ENCODE measurements at places on chromosomes 13 and 19.

DNA sequence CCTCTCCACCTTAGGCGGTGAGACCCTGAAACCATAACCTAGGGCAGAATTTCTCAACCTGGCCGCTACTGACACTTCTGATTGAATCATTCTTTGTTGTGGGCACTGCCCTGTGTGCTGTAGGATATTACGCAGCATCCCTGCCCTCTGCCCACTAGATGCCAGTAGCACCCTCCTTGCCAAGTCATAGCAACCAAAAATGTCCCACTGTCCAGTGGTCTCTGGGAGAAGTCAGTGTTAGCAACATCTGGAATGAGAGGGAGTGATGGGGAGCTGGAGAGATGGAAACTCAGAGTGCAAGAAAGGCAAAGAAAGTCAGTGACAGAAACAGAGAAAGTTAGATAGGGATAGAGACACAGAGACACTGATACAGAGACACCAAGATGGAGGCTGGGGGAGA lies 13.6 kb downstream of the KLK4 start:
- no peak for DNase-seq

GRCh38 chr19:13958043-13958442 lies 5.7 kb downstream of the DCAF15 start:
- no peak for DNase-seq

- peak; percentile 8 for DNase-seq
Measured at GRCh38 chr13:97018029-97018819, 23.9 kb upstream of the OXGR1 start.

DNA sequence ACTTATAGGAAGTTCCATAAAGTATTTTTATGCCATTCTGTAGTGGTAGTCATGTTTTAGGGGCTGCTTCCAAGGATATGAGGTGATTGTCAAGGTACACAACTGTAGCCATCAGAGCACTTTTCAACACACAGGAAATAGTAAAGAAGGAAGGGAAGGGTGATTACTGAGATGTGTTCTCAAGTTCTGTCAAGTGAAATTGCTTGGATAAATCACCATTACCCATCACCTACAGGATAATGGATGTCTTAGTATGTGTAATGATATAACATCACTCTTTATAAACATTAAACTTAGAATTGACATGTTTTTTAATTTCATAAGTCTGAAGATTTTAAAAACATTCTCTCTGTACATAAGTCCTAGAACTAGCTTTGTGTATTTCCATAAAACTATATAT lies 487.9 kb downstream of the DCT start:
- DNase-seq = no peak

DNA sequence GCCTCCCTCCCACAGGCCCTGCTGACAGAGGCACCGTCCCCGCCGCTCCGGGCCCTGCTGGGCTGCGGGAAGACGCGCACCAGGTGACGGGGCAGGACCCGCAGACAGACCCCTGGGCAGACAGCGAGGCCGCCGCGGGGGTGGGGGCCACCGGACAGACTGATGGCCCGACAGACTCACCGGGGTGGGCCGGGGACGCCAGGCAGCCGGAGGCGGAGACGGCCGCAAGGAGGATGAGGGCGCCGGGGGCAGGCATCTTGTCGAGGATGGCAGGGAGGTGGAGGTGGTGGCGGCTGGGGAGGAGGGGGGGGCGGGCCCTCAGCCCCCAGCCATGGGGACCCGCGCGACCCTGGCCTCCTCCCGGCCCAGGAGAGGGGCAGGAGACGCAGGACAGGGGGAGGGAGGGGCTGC lies 309 bp downstream of the LMTK3 start:
- no peak for DNase-seq

DNA sequence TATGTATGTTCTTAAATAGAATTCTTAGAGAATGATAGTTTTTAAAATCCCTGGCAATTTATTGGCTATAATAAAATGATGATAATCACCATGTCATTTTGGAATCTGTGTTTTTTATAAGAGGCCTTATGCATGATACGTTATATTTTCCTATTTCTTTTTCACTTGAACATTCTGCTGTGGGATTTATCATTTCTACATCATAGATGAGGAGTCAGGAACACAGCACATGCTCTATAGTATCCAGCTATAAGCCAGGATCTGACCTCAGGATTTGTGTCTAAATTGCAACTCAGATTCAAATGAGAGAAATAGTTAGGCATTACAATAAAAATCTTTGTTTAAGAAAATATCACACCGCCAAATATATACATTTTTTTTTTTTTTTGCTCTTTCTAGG lies 928.0 kb downstream of the EFNB2 start:
- no peak for DNase-seq

GRCh38 chr19:46634045-46634655 lies 1.9 kb downstream of the GNG8 start:
- DNase-seq = peak; percentile 58

GRCh38 chr13:24080134-24080533 lies 80.4 kb upstream of the SPATA13 start:
- no peak for DNase-seq

GRCh38 chr13:82829040-82829439 lies 1053.2 kb downstream of the SLITRK1 start:
- DNase-seq = no peak

GRCh38 chr13:108352599-108352998 lies 83.1 kb downstream of the TNFSF13B start:
- DNase-seq = no peak

GRCh38 chr19:49716154-49716553 lies 25.2 kb downstream of the CPT1C start:
- DNase-seq = no peak

DNA sequence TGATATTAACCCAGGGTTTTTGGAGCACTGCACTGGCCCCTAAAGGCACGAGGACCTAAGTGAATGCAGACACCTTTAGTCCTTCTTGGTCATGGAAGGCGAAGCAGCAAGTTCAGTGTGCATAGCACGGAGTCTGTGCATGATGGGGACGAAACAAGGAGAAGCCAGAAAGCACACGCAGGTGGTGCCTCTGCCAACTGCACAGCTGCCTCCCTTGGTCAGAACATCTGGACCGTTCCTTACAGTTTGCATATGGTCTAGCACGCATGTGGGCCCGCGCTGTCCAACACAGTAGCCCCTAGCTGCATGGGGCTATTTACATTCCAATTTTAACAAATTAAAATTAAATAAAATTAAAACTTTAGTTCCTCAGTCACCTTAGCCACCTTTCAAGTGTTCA lies 44.0 kb downstream of the FLT3 start:
- no peak for DNase-seq

GRCh38 chr13:35198613-35199200 lies 256.6 kb downstream of the NBEA start:
- no peak for DNase-seq

DNA sequence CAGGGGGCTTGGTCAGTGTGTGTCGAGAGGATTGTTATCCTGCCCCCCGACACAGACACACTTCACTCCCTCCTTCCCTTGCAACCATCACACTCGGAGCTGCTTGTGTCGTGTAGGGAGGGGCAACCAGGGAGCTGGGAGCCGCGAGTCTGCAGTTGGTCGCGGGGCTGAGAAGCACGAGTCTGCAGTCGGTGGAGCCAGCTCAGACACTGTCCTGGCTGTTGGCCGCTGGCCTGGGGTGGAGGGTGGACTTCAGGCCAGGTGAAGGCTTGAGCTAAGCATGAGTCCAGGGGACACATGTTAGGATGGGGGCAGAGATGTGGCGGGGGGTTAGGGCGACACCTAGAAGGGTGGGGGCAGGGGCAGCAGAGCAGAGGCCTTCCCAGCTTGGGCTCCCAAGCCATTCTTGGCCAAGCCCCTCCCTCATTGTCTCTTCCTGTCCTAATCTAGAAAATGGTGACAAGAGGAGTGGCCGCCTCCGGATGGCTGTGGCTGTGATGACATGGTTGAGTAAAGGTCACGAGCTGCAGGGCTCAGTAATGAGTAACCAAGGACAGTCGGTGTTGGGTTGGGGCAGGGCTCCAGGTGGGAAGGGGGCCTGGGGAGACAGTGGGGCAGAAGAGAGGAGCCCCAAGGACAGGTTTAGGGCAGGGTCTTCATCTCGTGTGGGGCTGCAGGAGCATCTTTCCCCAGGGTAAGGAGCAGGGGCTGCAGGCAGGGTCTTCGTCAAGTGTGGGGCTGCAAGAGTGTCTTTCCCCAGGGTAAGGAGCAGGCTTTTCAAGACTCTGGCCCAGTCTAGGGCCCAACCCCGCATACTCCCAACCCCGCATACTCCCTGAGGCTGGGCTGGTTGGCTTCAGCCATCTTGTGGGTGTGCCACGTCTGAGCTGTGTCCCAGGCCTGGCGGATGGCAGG lies 8.6 kb downstream of the PPP5C start:
- DNase-seq = no peak

DNA sequence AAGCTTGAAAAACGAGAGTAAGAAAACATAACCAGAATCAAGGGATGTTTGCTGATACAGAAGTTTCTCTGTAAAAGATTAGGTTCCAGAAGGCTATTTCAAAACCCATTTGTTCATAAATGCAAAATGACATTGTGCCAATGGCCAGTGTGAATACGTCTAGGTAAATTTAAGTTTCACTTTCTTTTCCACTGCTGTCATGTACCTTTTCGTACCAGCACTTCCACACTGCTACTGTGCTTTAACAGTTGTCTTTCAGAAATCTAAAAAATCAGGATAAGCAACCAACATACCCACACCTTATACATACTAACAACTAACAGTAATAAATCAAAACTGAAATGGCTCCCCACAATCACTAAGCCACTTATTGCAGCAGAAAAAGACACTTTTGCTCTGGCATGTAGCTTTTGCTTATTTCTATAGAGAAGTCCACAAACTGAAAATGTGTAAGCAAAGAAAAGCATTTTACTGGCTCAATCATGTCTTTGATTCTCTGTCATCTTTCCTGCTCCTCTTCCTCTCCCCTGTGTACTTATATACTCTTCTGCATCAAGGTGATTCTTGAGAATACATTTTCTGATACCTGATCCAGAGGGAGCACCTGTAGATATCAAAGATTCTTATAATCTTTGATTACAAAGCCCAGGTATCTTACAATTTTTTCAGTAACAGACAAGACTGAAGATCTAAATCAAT lies 34.3 kb downstream of the ELF1 start:
- DNase-seq = no peak

DNA sequence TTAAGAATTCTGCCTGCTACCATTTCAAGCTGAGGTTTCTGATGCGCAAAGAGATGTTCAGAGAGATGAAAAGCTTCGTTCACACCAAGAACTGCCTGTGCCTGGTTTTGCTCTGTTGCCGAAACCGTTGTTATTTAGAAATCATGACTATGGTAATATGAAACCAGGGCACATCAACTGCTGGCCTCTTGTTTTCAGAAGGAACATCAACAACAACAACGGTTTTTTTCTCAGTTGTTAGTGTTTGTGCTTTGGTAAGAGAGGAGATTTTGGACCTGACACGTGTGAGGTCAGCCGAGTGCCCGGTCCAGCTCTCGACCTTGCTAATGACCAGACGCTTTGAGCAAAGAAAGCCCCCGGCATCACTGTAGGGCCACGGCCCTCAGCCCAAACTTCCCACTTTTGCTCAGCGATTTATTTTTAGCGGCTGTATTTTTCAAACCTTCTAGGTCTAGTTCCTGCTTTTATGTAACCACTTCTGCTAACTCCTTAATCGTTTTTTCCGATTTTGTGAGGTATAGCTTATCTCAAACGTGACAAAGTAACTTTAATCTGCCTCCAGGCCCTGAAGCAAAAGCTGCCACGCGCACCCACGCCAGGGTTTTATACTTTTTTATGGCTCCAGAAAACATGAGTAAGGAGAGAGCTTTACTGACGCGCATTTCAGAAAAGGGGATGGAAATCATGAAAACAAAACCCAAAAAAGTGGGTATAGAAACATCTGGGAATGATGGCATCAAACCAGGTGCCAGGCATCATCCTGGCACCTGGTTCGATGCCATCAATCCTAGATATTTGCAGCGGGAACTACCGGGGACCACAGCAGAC lies 42.0 kb downstream of the KLF2 start:
- DNase-seq = no peak

DNA sequence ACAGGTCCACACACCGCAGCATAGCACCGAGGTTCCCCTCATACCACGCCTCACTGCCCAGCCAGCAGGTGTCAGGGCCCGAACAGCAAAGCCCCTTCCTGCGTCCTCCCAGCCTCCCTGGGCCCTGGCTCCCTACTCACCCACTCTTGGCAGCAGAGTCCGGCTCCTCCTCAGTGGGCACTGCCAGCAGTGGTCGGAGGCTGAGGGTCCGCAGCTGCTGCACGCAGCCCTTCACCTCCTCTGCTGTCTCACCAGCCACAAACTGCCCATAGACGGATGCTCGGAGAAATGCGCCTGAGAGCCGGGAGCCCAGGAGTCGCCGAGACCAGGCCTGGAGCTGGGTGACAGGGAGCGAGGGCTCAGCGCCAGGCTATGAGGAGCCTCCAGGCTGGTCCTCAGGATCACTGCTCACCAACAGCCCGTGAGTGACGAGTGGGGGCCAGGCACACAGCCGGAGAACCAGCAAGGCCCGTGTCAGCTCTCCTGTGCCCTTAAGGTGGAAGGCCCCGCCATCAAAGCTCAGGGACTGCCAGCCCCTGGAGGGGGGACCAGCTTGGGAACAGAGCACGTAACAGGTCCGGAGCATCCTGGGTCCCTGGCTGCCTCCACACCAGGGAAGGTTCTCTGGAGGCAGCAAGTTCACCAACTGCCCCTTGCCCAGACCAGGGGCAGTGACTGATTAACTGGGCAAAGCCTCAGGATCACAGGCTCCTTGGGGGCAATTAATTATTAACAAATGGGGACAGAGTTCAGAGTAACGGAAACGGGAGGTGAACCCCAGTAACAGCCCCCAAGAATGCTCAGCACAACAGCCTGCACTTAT lies at the start of gene PRODH2:
PRODH2 (minus strand) TSS at position 626 of the 823 bp plus-strand sequence; CDS start at position 586, 40 bp downstream.
- no peak for DNase-seq

DNA sequence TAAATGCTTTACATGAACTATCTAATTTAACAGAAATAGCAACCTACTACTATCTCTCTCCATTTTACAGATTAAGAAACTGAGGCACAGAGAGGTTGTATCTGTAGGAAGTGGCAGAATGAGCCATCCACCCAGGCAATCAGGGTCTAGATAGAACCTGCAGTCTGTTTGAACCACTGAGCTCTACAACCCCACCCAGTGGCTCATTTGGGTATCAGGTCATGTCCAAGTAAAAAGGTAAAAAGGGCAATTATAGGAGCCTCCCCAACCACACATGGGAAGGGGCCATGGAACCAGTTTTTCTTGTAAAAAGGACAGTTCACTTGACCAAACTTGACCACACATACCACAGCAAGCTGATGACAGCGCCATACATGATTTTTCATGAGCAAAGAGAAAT lies 92.9 kb upstream of the SGCG start:
- DNase-seq = peak; percentile 17

DNA sequence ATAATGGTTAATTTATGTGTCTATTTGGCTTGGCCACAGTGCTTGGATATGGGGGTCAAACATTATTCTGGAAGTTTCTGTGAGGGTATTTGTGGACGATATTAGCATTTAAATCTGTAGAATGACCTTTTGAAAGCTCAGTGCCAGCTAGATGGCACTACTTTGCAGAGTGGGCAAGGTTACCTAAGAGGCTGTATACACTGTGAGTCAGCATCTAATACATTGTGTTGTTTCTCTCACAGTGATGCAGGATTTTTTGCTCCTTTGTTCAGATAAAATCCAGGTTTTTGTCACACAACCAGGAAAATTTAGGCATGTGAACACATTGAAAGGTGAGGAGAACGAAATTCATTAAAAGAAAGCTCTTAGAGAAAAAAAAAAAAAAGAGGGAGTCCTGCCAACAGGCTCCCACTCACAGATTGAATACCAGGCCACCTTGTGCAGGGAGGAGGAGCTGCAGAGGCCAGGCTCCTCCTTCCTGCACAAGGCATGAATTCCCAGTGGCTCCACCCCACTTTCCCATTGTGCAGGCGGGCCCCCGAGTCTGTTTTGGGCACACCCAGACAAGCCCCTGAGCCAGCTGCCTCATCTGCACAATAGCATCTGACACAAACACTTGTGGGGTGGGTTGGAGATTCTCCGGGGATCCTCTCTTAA lies 551.0 kb upstream of the ATXN8OS start:
- DNase-seq = no peak
